ENCODE measurements at places on chromosomes 1 and 21.

DNA sequence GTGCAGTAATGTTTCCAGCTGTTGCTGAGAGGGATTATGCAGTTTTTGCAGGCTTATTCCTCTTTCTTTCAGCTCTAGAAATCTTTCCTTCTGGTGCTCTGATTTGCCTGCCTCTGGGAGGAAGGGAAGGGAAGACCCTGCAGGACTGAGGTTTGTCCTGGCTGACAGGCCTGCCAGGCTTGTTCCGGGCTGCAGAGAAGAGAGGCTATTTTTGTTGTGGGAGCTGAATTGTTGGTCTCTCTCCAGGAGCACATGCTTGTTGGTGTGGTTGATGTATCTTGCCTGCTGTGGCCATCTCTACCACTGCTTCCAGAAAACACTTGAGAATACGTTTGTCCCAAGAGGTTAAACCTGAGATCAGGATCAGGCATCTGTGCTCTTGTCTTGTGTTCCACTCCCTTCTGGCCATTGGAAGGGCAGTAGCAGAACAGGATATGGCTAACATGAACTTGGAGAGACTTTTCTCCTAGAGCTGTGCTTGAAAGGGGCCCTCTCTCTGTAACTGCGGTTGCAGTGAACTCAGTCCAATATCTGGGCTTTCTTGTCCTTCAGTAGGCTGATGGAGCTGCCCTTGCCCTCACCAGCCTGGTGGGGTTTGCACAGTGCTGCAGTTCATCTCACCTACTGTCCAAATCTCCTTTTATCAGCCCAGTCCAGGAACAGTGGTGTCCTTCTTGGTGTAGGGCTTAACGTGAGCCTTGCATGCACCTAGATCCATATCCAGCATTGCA is 21.5 kb upstream of the SLC25A34 start:
- DNase-seq, result peak; percentile 53

- DNase-seq, result no peak
Measured at GRCh38 chr1:101728029-101728428, 268.7 kb downstream of the OLFM3 start.

DNA sequence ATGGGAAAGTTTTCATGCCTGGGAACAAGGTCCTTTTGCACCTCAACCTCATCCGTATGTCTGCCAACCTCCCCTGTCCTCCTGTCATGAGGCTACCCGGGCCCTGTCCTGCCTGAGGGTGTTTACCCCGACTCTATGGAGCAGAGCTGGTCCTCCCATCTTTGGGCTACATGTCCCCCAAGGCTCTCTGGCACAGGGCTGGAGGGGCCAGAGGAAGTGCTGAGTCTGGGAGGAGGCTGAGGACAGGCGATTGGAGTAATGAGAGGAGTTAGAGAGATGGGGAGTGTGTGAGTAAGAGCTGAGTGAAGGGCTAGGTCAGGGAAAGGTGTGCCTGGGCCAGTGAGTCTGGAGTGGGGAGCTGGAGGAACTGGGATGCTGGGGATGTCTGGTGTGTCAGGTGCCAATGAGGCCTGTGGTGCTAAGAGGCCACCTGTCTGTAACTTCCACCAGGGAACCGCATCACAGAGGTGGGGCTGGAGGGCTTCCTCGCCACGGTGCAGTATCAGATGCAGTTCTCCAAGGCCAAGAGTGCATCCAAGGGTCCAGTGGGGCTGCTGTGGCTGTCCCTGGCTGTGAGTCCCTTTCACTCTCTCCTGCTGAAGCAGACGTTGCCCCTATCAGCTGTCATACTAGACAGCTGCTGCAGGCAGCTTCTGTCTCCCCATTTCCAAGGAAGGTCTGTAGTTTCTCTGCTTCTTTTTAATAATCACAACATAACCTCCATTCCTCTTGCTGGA is 11.7 kb downstream of the LRRC71 start:
- no peak for DNase-seq

DNA sequence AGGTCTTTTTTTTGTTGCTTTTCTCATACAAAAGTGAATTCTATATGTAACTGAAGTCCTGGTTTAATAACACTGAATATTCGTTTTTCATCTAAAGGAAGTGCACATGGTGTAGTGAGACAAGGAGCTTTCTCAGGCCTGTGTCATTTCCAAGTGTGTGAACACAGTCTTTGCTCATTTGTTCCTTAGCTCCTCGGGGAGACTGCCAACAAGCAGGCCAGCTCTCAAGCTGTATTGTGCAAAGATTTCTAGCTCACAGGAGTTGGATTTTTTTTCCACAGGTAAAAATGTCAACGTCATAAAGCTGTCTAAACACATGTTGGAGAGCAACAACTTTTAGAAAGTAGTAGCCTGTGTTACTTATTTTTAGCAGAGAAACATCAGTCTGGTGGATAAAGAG is 87.8 kb upstream of the S1PR1 start:
- peak; percentile 76 for DNase-seq

DNA sequence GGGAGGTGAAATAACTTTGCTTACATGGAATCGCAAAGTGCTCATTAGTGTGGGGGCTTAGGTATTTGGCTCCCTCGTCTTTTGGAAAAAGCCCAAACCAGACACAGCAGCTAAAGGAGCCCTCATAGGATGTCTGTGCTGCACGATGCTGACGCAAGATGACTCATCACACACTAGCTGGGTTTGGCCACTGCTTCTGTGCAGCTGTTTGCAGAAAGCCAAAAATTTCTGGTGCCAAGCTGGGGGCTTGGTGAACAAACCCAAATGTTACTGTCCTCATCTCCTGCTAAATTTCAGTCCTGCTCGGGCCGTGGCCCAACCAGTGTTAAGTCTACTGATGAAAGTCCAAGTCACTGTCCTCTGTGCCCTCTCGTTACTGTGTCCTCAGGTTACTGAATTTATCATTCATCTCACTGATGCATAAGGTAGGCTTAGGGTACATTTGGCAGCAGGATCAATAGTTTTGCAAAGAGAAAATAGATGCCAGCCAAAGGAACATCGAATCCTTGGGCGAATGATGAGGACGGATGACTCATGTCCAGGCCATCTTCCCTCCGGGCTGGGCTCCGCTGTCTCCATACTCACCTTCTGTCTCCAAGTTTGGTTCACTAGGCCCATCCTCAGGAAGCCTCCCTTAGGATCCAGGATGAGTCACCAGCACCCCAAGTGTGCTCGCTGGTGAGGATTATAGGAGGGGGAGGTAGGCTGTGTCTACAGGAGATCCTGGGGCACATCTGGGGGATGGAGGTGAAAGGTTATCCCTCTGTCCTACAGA is 177.7 kb downstream of the ADSS2 start:
- peak; percentile 98 for DNase-seq

- no peak for DNase-seq
Measured at GRCh38 chr1:157181790-157182189, 43.6 kb upstream of the ETV3 start.

DNA sequence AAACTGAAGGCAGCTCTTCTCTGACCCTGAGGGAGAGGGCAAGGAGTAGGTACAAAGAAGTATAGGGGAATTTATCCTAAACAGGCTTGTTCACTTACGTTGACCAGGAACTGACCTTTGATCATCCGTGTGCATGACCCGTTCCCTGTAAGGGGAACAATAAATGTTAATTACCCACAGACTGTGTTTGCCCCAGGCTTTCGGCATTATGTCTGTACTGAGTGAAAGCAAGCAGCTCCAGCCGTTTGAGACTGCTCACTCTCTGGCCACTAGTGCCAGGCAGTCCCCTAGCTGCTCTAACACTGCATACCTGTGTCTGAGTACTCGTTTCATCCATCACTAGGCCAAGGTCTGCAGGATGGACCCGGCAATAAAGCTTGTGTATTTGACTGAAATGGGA is 1365.3 kb downstream of the NCAM2 start:
- no peak for DNase-seq

GRCh38 chr1:52554756-52555155 is 1.9 kb upstream of the TUT4 start:
- DNase-seq, result peak; percentile 61

DNA sequence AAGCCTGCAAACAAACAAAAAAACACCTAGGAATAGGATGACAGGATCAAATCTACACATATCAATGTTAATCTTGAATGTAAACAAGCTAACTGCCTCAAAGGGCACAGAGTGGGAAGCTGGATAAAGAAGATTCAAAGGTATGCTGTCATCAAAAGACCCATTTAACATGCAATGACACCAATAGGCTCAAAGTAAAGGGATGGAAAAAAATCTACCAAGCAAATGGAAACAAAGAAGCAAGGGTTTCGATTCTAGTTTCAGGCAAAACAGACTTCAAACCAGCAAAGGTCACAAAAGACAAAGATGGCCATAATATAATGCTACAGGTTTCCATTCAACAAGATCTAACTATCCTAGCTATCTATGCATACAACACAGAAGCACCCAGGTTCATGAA is 16.2 kb upstream of the OR2T10 start:
- no peak for DNase-seq

DNA sequence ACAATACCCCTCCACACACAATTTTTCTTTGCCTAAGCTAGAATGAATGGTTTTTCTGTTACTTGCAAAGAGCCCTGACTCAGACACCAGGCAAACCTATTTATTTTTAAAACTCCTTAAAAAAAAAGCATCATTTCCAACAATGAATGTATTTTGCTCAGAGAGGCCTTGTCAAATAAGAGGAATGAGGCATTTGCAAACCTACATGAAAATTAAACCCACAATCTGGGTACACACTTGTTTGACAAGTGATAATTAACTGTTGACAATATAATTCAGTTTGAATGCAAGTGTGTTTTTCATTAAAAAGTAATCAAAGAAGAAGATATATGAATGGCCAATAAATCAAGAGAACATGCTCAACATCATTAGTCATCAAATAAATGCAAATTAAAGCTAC is 339.5 kb downstream of the PTPRU start:
- DNase-seq, result peak; percentile 22

DNA sequence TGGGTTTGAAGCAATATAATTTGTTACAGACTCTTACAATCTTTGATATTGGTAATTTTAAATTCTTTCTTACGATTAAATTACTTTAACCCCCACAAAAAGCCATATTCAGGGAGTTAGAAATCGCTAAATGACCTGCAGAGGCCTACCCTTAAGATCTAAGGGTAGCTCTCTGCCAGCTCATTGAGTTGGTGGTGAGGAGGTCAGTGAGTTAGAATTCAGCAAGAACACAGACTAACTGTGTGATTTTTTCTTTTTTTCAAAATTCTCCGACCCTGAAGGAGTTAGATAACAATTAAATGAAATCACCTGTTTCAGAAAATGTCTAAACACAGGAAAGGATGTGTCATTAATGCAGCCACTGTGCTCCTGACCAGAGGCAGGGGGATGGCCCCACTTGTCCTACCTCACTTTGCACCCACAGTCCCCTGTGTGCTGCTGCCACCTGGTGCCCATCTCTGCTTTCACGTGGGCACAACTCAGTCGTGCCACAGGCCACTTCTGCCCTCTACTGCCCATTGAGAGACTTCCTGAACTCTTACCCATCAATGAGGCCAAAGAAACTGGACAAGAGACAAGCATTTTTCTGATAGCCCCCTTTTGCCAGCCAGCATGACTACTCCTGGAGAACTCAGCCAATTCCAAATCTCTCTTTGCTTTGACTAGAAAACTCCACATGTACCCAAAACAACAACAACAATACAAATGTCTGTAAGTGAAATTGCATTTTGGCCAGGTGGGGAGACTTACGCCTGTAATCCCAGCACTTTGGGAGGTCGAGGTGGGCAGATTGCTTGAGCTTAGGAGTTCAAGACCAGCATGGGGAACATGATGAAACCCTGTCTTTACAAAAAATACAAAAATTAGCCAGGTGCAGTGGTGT is 8.4 kb downstream of the CFAP45 start:
- peak; percentile 93 for DNase-seq

DNA sequence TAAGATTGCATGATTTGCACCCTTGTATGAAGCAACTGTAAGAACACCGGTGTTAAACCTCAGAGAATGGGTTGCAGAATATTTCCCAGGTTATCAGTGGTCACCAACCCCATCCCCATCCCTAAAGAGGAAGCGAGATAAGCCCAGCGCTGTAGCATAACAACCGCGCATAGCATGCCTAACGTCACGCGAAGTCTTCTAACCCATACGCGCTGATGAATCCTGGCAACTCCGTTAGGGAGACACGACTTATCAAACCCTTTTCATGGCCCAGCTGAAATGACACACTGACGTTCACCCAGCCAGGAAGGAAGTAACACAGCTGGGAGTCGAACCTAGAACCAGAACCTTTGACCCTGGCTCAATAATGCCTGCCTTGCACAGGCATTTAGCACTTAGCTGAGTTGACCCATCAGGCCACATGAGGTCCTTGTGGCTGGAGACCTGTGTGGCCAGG is 24.2 kb downstream of the TMEM51 start:
- DNase-seq, result no peak

DNA sequence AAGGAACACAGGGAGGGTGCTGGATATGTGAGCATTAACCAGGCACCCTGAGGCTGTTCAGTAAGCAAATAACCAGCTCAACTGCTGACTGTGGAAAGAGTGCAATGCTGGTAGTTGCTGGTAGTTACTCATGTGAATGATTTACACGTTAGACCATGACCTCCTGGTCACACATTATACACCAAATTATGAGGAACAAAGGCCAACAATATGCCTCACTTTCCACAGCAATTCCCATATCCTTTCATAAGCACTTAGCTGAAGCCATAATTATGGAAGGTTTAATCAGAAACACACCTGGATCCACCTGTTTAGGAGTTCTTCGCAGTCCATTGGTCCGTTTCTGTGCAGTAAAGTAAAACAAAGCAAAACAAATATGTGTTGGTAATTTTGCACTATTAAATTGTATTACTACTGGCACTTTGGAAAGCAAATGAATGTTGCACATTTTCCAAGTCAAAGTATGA is 281.8 kb downstream of the VAV3 start:
- peak; percentile 36 for DNase-seq

GRCh38 chr21:43721939-43722338 is 3.0 kb downstream of the PDXK start:
- no peak for DNase-seq

DNA sequence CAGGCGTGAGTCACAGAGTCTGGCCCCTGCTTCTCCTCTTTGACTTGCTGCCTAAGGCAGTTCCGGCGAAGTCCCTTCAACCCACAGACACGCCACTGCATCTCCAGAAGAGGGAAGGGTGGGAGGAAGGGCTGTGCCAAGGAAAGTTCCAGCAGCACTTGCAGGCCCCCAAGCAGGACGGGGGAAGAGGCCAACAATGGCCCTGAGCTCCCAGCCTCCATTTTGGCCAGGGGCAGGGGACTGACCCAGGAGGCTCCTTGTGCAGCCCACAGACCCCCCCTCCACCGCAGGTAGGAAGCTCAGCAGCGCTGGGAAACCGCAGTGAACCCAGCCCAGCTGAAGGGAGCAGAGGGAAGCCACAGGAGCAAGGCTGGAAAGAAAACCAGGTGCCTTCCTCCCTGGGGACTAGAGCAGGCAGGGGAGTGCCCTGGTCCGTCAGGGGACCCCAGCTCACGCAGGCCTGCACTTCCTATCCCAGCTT is 35.4 kb downstream of the ACOT7 start:
- peak; percentile 40 for DNase-seq

GRCh38 chr1:209531006-209531405 is 52.5 kb upstream of the CAMK1G start:
- DNase-seq, result peak; percentile 11

- DNase-seq, result no peak
Measured at GRCh38 chr1:62753031-62753965, 30.6 kb upstream of the ATG4C start.
